Activated naive CD4-positive, alpha-beta T cell treated with anti-CD3 and anti-CD28 coated beads, Interleukin-2, amount 50 U/mL, for 16 hours (primary cell): ENCODE measurements at places on chromosomes 5 and 9.

- no peak for DNase-seq
Observed at GRCh38 chr9:114266969-114267368, 55.9 kb upstream of the ORM1 start.

GRCh38 chr5:127860291-127860690, 157.1 kb downstream of the CCDC192 start:
- DNase-seq: no peak

DNA sequence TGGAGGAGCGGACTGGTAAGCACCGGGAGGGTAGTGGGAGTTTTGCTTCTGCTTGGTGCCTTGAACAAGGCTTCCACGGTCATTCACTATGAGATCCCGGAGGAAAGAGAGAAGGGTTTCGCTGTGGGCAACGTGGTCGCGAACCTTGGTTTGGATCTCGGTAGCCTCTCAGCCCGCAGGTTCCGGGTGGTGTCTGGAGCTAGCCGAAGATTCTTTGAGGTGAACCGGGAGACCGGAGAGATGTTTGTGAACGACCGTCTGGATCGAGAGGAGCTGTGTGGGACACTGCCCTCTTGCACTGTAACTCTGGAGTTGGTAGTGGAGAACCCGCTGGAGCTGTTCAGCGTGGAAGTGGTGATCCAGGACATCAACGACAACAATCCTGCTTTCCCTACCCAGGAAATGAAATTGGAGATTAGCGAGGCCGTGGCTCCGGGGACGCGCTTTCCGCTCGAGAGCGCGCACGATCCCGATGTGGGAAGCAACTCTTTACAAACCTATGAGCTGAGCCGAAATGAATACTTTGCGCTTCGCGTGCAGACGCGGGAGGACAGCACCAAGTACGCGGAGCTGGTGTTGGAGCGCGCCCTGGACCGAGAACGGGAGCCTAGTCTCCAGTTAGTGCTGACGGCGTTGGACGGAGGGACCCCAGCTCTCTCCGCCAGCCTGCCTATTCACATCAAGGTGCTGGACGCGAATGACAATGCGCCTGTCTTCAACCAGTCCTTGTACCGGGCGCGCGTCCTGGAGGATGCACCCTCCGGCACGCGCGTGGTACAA, 556 bp downstream of the PCDHGC3 start:
- DNase-seq: no peak

GRCh38 chr5:37664551-37664950, 175.3 kb downstream of the GDNF start:
- DNase-seq: no peak

DNA sequence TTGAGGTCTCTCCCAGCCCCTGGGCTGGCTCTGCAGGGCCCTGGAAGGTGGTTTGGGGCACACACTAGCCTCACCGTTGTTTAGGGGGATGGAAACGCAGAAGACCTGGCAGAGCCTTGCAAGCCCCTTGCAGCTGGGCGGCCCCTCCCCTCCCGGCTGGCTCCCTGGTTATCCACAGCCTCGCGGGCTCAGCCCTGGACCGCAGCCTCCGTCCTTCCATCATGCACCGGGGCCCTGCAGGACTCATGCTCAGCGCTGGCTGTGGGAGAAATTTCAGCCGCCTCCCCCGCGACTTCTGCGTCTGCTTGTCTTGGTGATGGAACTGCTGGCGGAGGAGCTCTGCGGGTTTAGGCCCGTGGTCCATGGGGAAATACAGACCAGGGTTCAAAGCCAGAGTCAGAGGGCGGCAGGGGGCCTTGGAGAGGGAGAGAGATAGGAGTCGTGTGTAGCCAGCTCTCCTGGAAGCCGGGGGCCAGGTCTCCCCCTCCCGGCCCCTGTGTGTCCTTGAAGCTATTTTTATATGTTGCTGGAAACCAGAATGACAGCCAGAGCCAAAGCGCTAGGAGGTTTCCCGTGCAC, 75.8 kb upstream of the IER5L start:
- no peak for DNase-seq

- DNase-seq: no peak
Observed at GRCh38 chr5:125696762-125697161, 726.4 kb upstream of the GRAMD2B start.

DNA sequence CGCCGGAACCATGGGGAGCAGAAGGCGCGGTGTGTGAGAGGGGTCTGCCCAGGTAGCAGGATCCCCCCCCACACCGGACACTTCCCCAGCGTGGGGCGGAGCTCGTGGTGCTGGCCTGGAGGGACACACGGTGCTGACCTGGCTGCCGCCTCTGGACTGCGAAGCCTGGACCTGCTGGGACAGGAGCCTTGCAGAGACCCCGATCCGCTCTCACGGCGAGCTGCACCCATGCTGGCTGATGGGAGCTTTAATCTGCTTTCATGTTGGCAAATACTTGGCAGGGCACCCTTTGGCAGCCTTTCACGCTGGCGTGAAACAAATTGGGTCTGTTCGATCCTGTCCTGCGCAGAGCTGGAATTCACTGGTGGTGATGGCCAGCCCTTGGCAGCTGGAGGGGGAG, 7.4 kb downstream of the NKD2 start:
- DNase-seq: no peak

- no peak for DNase-seq
Observed at GRCh38 chr5:157799578-157799977, 56.1 kb downstream of the LSM11 start.

GRCh38 chr5:160543395-160543794, 121.7 kb downstream of the PTTG1 start:
- no peak for DNase-seq

DNA sequence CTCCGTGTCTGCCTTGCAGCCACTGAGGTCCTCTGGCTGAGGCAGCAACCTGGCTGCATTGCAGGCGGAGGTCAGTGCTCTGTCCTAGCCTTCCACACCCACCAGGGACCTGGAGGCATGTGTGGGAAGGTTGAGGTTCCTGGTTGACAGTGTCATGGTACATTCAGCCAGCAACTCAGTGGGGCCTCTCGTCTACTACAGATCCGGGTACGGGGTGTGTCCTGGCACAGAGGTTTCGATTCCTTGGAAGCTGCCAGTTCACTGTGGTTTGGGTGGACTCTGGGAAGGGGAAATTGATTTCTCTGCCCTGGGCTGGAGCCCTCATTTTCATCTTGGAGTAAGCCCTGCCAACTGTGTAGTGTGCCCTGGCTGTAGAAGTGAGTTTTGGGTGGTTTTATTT, 45.1 kb downstream of the PDE8B start:
- no peak for DNase-seq

- DNase-seq: no peak
Observed at GRCh38 chr9:72540348-72540873, 19.0 kb downstream of the TMC1 start.

GRCh38 chr5:145473042-145473642, 362.0 kb downstream of the PRELID2 start:
- no peak for DNase-seq

- DNase-seq: no peak
Observed at GRCh38 chr5:93721511-93721910, 19.9 kb downstream of the POU5F2 start.

DNA sequence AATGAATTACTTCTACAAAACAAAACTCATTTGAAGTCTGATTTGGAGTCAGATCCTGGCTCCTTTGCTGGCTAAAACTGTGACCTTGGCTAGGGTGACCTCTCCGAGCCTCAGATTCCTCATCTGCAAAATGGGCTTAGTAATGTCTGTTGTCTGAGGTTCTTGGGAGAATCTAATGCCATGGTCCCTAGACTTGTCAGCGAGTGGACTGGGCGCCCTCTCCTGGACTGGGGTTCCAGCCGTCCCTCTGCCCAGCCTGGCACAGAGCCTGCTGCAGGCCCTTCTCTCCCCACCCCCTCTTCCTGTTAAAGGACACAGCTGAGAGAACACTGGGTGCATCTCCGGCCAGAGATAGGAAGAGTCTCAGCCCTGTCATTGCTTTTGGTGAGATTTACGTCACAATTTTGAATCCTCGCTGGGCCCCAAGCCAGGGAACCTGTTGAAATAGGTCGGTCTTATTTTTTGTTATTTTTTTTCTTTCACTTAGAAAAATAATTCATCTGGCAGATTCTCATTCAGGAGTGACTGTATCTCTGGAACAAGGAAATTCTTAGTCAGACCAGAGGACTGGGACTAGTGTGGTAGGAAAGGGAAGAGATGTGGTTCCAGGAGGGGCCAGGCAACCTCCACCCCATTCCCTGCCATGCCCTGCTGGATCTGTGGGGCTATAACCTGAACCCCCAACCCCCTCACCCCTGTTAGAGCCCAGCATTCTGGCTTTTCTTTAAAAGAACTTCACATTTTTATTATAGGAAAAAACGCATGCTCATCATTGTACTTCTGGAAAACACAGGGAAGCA, 48.2 kb upstream of the RPL26L1 start:
- DNase-seq: no peak

GRCh38 chr5:40674661-40675235, 5.0 kb upstream of the PTGER4 start:
- DNase-seq: no peak

DNA sequence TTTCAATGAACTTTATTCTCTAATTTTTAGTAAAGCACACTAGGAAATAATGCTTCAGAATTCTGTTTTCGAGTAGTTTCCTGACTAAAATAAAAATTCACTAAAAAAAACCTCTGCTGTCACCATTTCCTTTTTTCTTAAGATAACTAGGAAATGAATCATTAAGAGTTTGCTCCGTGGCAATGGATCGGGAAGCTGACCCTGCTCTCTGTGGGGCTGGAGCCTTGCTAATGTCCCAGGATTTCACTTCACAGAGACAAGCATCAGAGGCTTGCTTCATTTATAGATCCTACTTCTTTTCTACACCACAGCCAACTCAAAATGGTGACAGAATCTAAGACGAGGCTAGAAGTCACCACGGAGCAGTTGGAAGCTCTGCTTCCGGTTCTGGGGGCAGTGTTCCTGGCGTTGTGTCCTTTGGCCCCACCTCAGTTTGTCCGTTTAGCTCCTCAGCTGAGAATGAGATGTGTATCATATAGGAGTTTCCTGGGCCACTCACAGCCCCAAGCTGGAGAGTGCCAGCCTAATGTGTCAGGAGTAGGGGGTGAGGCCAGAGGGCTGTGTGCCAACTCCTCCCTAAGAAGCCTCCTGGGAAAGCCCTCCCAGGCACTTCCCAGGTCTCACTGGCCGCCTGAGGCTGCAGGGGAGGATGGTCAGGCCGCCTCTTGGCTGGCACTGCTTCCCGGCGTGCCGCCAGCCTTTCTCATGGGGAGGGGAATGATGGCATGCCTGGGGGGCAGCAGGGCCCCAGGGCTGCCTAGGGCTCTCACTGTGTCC, 19.6 kb downstream of the TENT4A start:
- DNase-seq: no peak

DNA sequence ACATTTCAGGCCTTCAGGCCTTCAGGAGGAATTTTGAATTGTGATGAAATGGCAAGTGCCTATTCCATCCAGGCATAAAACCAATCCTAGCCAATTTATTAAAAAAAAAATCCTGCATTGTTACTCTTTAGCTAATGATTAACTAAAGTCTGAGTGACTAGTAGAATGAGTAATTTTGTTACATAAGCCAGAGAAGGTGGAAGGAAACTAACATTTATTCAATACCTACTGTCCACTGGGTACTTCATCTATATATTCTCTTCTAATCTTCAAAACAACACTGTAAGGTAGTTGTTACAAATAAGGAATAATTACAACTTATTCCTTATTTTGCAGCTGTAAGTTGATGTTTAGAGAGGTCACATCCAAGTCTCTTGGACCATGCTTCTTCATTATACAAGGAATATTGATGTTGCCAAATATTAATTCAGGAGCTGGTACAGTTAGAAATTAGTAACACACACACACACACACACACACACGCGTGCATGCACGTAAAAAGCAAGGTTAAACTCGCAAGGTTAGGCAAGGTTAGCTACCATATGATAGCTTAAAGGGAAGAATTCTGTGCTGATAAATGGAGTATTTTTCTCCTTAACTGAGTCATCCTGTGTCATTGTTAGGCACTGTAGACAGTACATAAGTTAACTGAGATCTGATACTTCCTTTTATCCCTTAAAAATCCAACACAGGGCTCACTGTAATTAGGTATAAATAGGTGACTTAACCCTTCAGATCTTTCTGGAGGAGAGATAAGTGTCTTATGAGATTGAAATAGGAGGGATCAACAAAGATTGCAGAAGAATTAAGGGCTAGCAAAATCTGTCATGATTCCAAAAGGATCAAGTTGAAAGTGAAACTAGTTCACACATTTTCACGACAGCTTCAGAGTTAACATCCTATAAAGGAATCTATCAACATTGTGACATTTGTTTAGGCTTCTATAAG, 596.9 kb downstream of the PDE4D start:
- DNase-seq: no peak

DNA sequence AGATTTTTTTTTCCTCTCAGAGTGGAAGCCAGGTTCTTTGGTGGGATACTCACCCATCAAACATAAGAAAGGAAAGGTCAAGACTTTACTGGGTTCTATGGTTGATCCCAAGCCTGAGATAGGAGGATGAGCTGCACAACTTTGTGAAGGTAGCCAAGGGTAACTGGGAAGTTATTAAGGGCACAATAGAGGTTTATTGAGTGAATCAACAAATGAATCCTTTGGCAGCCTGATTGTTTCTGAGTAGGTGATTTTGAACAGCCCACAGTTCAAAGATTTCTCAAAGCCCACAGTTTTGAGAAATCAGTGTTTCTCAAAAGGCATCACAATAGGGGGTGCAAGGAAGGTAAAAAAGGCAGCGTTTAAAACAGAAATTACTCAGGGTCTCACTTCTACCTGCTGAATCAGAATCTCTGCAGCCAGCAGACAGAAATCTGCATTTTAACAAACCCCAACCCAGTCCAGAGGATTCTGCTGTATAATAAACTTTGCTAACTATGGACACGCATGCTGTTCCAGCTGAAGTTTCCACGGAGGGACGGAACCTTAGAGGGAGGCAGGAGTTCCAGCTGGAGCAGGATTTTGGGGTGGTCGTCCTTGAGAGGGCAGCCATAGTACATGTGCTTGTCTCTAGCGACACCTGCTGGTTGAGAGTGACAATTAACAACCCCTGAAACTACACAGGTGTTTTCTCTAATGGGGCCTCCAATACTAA, 32.7 kb upstream of the FSD1L start:
- DNase-seq: peak; percentile 47

DNA sequence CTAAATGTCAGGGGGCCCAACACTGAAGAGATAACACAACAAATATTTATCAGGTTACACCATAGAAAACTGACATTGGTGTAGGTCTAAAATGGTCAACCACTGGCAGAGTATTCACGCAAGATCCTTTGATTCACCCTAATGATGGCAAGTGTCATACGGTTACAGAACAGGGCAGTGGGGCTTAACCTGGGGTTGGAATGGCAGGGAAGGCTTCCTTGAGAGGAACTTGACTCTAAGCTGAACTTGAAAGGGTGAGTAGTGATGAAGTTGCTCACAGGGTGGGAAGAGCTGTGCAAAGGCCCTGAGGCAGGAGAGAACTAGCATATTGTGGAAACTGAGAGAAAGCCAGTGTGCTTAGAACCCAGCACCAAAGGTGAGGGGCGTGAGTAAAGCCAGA, 97.1 kb upstream of the MVB12B start:
- DNase-seq: no peak

- DNase-seq: no peak
Observed at GRCh38 chr5:132506094-132506692, 15.6 kb upstream of the IRF1 start.

GRCh38 chr5:84450617-84451414, 66.1 kb upstream of the EDIL3 start:
- no peak for DNase-seq

- no peak for DNase-seq
Observed at GRCh38 chr5:40022057-40022456, 597.3 kb upstream of the DAB2 start.
